ENCODE measurements at places on chromosomes 13 and 19.

GRCh38 chr19:18112989-18113478, 15.5 kb downstream of the MAST3 start:
- H3K27ac ChIP-seq, result no peak overlapping the region
- no peak overlapping the region for H3K4me3 ChIP-seq
- peaks cover 4% of the 10 kb centered on the region for H3K4me1 ChIP-seq
- peak; percentile 92 for DNase-seq
- H3K36me3 ChIP-seq, result no peaks in the 10 kb centered on the region
- peaks cover 31% of the 10 kb centered on the region for H3K27me3 ChIP-seq

GRCh38 chr13:30172593-30173302, 134.6 kb downstream of the KATNAL1 start:
- H3K4me1 ChIP-seq, result no peaks in the 10 kb centered on the region
- H3K36me3 ChIP-seq, result no peaks in the 10 kb centered on the region
- DNase-seq, result no peak
- H3K4me3 ChIP-seq, result no peak overlapping the region

GRCh38 chr13:102203718-102204117, 198.1 kb downstream of the FGF14 start:
- H3K4me1 ChIP-seq, result no peaks in the 10 kb centered on the region
- no peak overlapping the region for H3K27ac ChIP-seq
- DNase-seq, result no peak
- H3K4me3 ChIP-seq, result no peak overlapping the region
- no peaks in the 10 kb centered on the region for H3K36me3 ChIP-seq

- peaks cover 22% of the 10 kb centered on the region for H3K27me3 ChIP-seq
- no peak overlapping the region for H3K27ac ChIP-seq
- H3K4me1 ChIP-seq, result no peaks in the 10 kb centered on the region
- peak; percentile 43 for DNase-seq
- H3K36me3 ChIP-seq, result no peaks in the 10 kb centered on the region
These were observed 485.3 kb downstream of the UQCRFS1 start for GRCh38 chr19:28727480-28728159.

- no peak overlapping the region for H3K27ac ChIP-seq
- no peak overlapping the region for H3K4me3 ChIP-seq
- peaks cover 89% of the 10 kb centered on the region for H3K27me3 ChIP-seq
- no peaks in the 10 kb centered on the region for H3K36me3 ChIP-seq
- DNase-seq, result no peak
- H3K4me1 ChIP-seq, result peaks cover 14% of the 10 kb centered on the region
These were observed 3.4 kb downstream of the CACNG6 start for GRCh38 chr19:53994811-53995210.

DNA sequence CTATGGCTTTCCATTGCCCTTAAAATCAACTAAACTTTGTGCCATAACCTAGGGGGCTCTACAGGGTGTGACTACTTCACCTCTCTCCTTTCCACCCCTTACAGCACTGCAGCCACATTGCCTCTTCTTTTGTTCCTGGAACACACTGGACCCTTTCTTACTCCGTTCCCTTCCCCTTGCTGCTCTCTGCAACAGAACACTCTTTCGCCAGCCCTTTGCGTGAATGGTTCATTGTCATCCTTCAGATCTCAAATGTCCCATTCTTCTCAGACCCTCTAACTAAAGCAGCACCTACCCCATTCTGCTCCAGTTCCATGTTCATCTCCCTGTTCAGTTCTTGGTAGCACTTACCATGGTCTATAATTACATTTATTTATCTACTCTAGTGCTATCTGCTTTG, 208.3 kb downstream of the OXGR1 start:
- H3K36me3 ChIP-seq, result no peaks in the 10 kb centered on the region
- no peaks in the 10 kb centered on the region for H3K27me3 ChIP-seq
- DNase-seq, result no peak
- H3K4me3 ChIP-seq, result no peak overlapping the region
- H3K27ac ChIP-seq, result no peak overlapping the region

GRCh38 chr19:57818378-57818777, 3.7 kb upstream of the ZNF552 start:
- H3K27ac ChIP-seq, result no peak overlapping the region
- H3K4me3 ChIP-seq, result no peak overlapping the region
- H3K4me1 ChIP-seq, result peaks cover 6% of the 10 kb centered on the region
- DNase-seq, result no peak
- no peaks in the 10 kb centered on the region for H3K27me3 ChIP-seq

DNA sequence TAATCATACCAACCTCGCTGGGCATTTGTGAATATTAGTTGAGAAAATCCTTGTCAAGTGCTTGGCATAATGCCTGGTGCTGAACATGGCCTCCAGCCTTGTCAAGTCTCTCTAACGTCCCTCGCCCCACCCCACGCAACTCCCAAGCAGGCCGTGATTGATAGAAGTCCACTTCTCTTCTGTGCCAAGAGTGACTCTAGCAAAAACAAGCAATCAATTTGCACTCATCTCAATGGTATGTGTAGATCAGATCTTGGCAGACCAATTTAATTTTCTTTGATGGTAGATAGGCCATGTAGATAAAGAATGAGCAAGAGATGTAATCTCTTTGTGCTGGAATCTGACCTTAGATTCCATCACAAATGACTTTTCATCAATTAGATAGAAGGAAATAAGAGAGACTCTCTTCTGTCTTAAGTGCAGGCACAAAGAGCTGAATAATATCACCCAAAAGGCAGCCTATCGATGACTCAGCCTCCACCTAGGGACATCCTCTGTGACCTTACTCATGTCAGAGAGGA, 31.0 kb upstream of the KATNAL1 start:
- H3K36me3 ChIP-seq, result no peaks in the 10 kb centered on the region
- no peak for DNase-seq
- H3K4me3 ChIP-seq, result no peak overlapping the region
- no peaks in the 10 kb centered on the region for H3K4me1 ChIP-seq
- no peaks in the 10 kb centered on the region for H3K27me3 ChIP-seq
- H3K27ac ChIP-seq, result no peak overlapping the region

DNA sequence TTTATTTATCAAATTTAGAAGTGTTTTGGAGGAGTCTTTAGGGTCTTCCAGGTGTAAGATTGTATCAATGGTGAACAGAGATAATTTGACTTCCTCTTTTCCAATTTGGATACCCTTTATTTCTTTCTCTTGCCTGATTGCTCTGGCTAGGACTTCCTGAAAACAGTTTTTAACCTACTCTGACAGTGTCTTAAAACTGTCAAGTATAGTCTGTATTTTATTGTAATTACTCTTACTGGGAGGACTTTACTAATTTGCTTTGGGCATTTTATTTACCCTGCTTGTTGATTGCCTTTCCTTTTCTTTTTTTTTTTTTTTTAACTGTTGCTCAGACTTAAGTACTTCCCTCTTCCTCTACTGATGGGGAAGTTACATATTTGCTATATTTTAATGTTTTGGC, 81.3 kb downstream of the URI1 start:
- H3K36me3 ChIP-seq, result peaks cover 16% of the 10 kb centered on the region
- H3K4me3 ChIP-seq, result no peak overlapping the region
- no peak overlapping the region for H3K27ac ChIP-seq

DNA sequence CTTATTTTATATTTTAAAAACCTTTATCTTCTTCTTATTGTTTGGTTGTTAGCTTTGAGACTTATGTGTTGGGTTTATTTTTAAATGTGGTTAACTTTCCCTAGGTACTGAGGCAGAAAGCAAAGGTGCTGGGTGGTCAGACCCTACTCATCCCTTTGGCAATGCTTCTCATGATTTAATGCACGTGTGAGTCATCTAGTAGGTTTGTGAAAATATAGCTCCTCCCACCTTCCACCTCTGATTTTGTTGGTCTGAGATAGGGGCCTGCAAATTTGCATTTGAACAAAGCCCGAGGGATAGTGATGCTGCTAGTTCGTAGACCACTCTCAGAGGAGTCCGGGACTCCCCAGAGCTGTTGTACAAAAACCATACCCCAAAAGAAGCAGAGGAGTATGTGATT, 771.3 kb upstream of the ARGLU1 start:
- H3K4me1 ChIP-seq, result no peaks in the 10 kb centered on the region
- H3K4me3 ChIP-seq, result no peak overlapping the region
- no peak for DNase-seq
- H3K27ac ChIP-seq, result no peak overlapping the region

DNA sequence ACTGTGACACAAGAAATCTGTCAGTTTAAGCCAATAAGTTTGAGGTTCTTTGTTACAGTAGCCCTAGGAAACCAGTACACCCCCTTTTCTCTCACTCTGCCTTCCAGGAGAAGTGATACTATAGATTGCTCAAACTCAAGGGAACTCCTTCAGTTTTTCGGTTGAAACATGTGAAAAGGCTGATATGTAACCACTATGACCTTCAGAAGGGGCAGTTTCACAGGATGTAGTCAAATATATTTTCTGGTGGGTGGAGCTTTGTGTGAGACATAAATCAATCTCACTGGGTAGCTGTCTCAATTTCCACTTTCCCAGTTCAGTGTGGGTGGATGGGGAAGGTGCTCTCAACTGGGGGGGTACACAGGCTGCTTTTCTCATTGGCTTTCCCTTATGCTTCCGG, 41.7 kb downstream of the HTR2A start:
- H3K4me1 ChIP-seq, result no peaks in the 10 kb centered on the region
- H3K4me3 ChIP-seq, result no peak overlapping the region
- no peak for DNase-seq
- H3K36me3 ChIP-seq, result no peaks in the 10 kb centered on the region
- H3K27me3 ChIP-seq, result no peaks in the 10 kb centered on the region
- H3K27ac ChIP-seq, result no peak overlapping the region

DNA sequence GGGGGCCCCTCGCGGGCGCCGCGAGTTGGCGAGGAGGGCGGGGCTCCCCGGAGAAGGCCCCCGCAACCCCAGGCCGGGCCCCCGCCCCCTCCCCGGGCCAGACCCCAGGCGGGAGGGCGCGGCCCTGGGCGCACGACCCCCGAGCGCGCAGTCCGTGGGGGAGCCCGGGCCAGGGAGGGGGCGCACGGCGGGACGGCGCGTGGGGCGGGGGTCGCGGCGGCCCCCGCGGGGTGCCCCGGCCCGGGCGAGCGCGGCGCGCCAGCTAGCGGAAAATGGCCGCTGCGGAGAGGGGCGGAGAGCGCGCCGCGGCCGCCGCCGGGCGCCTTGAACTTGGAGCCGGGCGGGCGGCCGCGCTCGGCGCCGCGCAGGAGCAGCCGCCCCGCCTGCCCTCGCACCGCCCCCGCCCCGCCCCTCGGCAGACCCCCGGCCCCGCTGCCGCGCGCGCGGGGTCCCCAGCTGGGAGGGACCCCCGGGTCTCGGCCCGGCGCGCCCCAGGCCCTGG, 6.4 kb upstream of the NFIC start:
- peaks cover 98% of the 10 kb centered on the region for H3K27me3 ChIP-seq
- no peaks in the 10 kb centered on the region for H3K36me3 ChIP-seq
- peak overlapping the region; percentile 56 for H3K4me3 ChIP-seq
- H3K4me1 ChIP-seq, result peaks cover 13% of the 10 kb centered on the region
- no peak overlapping the region for H3K27ac ChIP-seq
